Activated CD4-positive, alpha-beta T cell treated with anti-CD3 and anti-CD28 coated beads, Interleukin-2, amount 50 U/mL, for 1 hour (primary cell): ENCODE measurements at places on chromosomes 7 and 10.
A peak's percentile ranks its signal among the peaks of the same experiment; 100 is the strongest.

GRCh38 chr10:119441151-119441821 is 101.2 kb downstream of the RGS10 start:
- no peak for DNase-seq

DNA sequence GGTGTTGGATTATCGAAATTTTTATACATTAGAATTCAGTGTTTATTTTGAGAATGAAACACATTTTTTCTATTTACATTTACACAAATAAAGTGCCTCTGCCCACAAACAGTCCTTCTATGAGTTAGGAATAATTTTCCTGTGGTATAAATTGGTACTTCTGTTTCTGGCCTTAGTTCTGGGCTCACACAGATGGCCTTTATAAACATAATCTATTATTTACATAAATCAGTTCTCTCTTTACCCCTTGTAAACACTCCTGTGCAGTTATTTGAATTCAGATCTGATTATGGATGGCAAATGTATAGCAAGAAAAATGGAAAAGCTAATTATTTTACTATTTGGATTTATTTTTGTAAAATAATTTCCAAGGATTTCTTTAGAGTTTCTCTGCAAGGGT is 143.2 kb downstream of the PRKG1 start:
- no peak for DNase-seq

GRCh38 chr10:62456611-62457101 is 82.5 kb downstream of the ZNF365 start:
- DNase-seq: no peak

- DNase-seq: no peak
These were observed 26.6 kb downstream of the ST8SIA6 start for GRCh38 chr10:17427666-17428350.

- DNase-seq: peak; percentile 45
These were observed 62.3 kb upstream of the LBX1 start for GRCh38 chr10:101291331-101292193.

DNA sequence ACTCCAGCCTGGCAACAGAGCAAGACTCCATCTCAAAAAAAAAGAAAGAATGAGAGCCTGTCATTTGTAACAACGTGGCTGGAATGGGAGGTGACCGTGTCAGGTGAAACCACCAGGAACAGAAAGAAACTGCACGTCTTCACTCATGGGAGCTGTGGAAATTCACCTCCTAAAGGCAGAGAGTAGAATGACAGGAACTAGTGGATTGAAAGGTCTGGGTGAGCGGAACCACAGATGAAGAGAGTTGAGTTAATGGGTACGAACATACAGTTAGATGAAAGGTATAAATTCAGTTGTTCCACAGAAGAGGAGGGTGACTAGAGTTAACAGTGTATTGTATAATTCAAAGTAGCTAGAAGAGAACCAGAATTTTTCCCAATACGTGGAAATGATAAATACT is 78.6 kb downstream of the MAD1L1 start:
- no peak for DNase-seq

DNA sequence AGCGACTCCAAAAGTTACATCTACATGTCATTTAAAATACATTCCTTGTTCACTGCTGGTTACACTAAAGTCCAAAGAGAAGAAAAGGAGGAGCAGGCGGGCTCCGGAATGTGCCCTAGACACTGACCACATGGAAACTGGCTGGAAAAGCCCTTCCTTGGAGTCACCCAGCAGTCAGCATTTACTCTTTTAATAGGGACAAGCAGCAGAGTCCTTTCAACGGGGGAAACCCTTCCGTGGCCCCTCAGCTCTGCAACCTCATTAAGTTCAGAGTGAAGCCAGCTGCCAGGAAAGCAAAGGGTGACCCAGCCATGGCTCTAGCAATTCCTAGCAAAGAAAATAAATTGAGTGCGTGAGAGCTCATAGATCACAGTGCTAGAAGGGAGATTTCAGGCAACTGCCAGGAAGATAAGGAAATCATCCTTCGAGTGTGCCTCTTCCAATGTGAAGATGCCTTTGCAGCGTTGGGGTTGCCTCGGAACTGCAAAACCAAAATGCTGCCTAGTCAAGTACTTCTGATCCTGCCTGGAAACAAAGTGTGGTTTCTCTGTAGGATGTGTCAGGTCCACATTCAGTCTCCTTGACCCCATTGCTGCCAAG is 101.6 kb downstream of the SORBS1 start:
- DNase-seq: no peak

GRCh38 chr7:157745721-157746709 is 409.2 kb downstream of the DNAJB6 start:
- no peak for DNase-seq

DNA sequence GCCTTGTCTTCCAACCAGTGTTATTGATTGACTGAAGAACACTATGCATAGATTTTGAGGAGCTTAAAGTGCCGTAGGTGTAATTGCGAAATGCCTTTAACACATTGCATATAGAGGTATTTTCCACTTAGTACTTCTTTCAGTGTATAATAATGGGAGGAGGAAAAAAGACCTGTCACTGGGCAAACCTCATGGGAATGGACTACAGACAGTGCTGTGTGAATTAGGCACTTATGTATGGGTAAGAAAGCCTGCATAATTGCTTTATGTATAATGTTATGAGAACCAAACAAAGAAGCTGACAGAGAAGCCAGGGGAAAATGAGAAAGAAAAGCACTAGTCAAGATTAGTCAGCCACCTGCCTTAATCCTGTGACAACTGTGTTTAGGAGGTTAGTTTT is 12.4 kb upstream of the SCRN1 start:
- DNase-seq: no peak

DNA sequence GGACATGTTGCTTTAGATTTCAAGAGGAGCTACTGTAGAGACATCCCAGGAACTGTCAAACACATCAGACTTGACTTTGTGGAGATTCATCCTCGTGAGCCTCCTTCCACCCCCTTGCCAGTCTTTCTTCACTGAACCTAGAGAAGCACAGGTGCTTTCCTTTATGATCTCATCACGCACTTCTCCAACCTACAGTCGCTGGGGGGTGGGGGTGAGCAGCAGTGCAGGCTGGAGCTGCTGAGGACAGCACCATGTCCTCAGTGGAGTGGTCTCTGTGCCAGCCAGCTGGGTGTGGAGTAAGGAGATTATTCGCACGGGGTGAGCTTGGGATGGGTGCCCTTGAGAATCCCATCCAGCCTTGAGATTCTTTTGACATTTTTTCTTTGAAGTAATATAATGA is 88.1 kb downstream of the VOPP1 start:
- DNase-seq: no peak

DNA sequence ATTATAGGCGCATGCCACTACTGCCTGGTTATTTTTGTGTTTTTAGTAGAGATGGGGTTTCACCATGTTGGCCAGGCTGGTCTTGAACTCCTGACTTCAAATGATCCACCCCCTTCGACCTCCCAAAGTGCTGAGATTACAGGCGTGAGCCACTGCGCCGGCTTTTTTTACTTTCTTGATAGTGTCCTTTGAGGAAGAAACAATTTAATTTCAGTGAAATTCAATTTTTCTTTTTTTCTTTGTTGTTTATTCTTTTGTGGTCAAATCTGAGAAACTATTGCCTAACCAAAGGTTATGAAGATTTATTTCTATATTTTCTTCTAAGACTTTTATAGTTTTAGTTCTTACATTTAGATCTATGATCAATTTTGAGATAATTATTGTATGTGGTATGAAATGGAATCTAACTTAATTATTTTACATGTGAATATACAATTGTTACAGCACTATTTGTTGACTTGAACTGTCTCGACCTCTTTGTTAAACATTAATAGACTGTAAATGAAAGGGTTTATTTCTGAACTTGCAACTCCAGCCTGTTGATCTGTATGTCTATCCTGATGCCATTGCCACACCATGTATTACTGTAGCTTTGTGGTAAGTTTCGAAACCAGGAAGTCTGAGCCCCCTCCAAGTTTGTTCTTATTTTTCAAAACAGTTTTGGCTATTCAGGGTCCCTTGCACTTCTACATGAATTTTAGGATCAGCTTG is 19.8 kb upstream of the RASSF4 start:
- no peak for DNase-seq

DNA sequence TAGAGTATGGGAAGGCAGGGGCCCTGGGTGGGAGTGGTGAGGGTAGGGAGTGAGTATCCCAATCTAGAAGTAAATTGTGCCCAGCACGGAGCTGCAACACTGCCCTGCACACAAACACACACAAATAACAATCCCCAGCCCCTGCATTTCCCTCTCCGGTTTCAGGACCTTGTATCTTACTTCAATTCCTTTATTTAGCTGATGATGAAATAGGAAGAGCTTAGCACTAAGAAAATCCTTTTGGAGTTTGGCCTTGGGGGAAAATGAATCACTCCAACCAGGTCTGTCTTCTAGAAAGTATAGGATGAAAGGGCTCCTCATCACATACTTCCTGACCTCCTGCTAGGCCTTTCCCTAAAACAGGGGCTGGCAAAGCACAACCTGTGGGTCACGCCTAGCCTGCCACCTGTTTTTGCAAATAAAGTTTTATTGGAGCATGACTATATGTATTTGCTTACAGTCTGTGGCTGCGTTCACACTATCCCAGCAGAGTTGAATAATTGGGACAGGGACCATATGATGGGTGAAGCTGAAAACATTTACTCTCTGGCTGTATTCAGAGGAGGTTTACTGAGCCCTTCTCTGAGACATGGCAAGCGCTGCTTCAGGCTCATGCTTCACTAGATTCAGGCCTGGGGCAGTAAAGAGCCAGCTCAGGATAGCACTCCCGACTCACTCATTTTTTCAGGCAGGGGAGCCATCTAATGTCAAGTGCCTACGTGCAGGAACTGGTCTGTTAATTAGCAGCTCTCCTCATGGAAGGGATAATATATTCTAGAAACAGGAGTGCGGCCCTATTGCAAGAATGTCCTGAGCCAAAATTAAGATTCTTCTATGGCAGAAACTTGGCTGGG is 111.0 kb downstream of the EGFR start:
- no peak for DNase-seq

DNA sequence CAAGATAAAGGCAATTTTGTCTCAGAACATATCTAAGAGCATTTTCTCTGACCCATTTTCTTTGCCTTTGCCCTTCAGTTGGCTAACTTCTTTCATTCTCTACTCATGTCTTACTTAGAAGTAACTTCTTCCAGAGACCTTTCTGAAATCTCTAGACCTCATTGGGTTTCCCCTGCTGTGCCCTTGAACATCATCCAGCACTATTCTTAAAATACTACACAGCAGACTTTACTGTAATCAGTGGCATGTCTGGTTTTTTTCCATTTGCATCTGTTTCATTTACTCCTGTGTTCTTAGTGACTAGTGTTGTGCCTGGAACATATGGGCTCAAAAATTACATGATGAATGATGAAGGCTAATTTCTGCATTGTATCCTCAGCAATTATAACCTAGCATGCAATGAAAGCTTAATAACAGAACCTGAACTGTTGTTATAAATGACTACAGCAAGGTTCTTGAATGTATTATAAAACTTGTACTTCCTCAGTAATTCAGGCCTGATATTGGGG is 301.9 kb downstream of the CDK14 start:
- DNase-seq: no peak

- no peak for DNase-seq
These were observed 380.3 kb upstream of the LRGUK start for GRCh38 chr7:133746847-133747246.

GRCh38 chr7:47572939-47573757 is 8.8 kb downstream of the TNS3 start:
- DNase-seq: no peak

DNA sequence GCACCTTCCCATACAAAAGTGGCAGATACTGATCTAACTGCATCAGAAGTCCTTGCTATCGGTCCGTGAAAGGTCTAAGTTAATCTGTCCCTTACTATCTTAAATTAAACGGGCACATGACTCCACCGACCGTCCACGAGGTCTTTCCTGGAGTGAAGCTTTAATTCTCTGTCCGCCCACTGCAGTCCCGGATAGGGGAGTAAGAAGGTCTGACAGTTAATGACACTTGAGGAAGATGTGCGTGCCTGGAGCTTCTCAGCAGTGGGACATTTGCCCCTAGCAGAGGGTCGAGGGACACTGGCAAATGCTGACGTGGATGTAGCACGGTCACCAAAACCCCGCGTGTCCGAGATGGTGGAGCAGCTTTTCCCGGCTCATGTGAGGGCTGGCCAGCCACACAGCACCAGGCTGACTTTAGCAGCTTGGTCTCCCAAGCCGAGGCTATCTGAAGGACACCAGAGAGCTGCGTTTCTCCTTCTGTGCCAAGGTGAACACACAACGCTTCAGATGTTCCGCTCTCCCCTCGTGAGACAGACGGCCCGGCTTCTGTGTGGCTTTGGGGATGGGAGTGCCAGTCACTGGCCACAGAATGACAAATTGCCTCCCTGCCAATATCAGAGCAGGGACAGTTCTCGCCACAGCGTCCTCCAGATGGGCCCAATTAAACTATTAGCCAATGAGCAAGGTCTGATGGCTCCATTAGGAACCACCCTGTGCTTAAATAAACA is 86.6 kb downstream of the ADARB2 start:
- no peak for DNase-seq

DNA sequence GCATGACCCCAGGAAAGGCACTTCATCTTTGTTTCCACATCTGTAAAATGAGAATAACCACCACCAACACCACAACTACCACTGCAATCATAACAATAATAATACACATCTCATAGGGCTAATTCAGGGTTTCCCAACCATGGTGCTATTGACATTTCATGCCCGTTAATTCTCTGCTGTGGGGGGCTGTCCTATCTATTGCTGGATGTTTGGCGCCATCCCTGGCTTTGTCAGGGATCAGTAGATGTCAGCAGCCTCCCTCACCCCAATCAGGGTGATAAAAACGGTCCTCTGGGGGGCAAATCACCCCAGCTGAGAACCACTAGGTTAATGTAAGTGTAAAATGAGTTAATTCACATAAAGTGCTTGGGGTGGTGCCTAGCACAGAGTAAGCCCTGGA is 145.8 kb downstream of the EMX2 start:
- no peak for DNase-seq

DNA sequence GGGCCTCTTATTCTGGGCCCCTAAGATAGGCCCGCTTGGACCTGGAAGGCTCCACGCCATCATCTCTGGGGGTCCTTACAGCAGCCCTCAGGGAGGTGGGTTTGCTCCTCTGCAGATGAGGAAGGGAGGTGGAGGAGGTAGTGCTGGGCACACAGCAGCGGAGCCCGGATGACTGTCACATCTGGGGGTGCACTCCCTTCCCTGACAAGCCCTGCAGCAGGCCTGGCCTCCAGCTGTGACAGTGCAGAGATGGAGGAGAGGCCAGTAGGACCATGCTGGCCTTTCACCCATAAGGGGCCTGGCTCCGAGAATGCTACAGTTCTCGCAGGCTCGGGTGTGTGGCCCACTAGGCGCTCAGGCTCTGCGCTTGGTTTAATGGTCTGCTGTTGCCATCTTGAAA is 9.2 kb downstream of the GDF2 start:
- DNase-seq: no peak

- no peak for DNase-seq
These were observed 23.8 kb downstream of the CXCL12 start for GRCh38 chr10:44361109-44361508.

- DNase-seq: no peak
These were observed 252.6 kb upstream of the IGFBP3 start for GRCh38 chr7:46173476-46174195.

GRCh38 chr10:48400850-48401220 is 94.4 kb downstream of the MAPK8 start:
- DNase-seq: no peak
